ENCODE measurements at places on chromosomes 16 and 17.

- H3K4me3 ChIP-seq, result no peak overlapping the region
- no peak overlapping the region for H3K27ac ChIP-seq
- H3K27me3 ChIP-seq, result peaks cover 28% of the 10 kb centered on the region
- DNase-seq, result no peak
Observed at GRCh38 chr16:66130296-66130905, 236.1 kb upstream of the CDH5 start.

GRCh38 chr17:27268394-27269085, 25.4 kb upstream of the WSB1 start:
- no peak for DNase-seq
- H3K36me3 ChIP-seq, result no peaks in the 10 kb centered on the region
- H3K4me3 ChIP-seq, result no peak overlapping the region
- H3K4me1 ChIP-seq, result no peaks in the 10 kb centered on the region
- H3K27me3 ChIP-seq, result peaks cover 18% of the 10 kb centered on the region

- peaks cover 13% of the 10 kb centered on the region for H3K36me3 ChIP-seq
- peak overlapping the region; percentile 82 for H3K27ac ChIP-seq
- peak overlapping the region; percentile 82 for H3K4me3 ChIP-seq
- H3K4me1 ChIP-seq, result peaks cover 26% of the 10 kb centered on the region
- peak; percentile 33 for DNase-seq
Observed at GRCh38 chr17:1227917-1228780, 42.1 kb upstream of the BHLHA9 start.

- H3K27me3 ChIP-seq, result no peaks in the 10 kb centered on the region
- no peak for DNase-seq
- H3K4me1 ChIP-seq, result peaks cover 53% of the 10 kb centered on the region
- peak overlapping the region; percentile 27 for H3K4me3 ChIP-seq
Observed at GRCh38 chr17:39812466-39812865, 51.6 kb downstream of the IKZF3 start.

DNA sequence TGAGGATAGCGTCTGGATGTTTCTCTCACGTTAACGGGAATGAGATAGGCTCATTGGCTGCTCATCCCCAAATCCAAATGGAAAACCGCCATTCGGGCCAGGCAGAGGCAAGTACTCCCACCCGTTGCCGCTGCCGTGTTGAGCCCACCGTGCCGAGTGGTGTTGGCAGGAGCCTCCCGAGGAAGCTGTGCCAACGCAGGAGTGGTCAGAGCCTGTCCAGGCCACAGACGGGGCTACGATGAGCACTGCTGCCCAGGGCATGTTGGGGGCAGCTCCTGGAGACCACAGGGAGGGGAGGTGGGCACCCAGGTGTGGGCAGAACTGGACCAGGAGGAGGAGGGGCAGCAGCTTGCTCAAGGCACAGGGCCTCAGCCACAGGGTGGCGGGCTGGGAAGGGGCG, 72.0 kb downstream of the KLHDC4 start:
- no peaks in the 10 kb centered on the region for H3K27me3 ChIP-seq
- DNase-seq, result no peak
- no peak overlapping the region for H3K4me3 ChIP-seq
- peaks cover 10% of the 10 kb centered on the region for H3K36me3 ChIP-seq
- no peak overlapping the region for H3K27ac ChIP-seq

GRCh38 chr16:23146877-23147601, 2.2 kb downstream of the USP31 start:
- H3K4me1 ChIP-seq, result peaks cover 32% of the 10 kb centered on the region
- H3K27me3 ChIP-seq, result peaks cover 3% of the 10 kb centered on the region
- no peaks in the 10 kb centered on the region for H3K36me3 ChIP-seq
- no peak for DNase-seq

GRCh38 chr16:20611975-20612481, 35.9 kb upstream of the ACSM2B start:
- no peak for DNase-seq
- no peaks in the 10 kb centered on the region for H3K4me1 ChIP-seq
- no peak overlapping the region for H3K27ac ChIP-seq
- H3K27me3 ChIP-seq, result peaks cover 16% of the 10 kb centered on the region
- no peaks in the 10 kb centered on the region for H3K36me3 ChIP-seq
- H3K4me3 ChIP-seq, result no peak overlapping the region

- no peaks in the 10 kb centered on the region for H3K4me1 ChIP-seq
- no peak overlapping the region for H3K27ac ChIP-seq
- no peak overlapping the region for H3K4me3 ChIP-seq
- no peak for DNase-seq
Observed at GRCh38 chr17:61323003-61323908, 76.4 kb upstream of the TBX2 start.

DNA sequence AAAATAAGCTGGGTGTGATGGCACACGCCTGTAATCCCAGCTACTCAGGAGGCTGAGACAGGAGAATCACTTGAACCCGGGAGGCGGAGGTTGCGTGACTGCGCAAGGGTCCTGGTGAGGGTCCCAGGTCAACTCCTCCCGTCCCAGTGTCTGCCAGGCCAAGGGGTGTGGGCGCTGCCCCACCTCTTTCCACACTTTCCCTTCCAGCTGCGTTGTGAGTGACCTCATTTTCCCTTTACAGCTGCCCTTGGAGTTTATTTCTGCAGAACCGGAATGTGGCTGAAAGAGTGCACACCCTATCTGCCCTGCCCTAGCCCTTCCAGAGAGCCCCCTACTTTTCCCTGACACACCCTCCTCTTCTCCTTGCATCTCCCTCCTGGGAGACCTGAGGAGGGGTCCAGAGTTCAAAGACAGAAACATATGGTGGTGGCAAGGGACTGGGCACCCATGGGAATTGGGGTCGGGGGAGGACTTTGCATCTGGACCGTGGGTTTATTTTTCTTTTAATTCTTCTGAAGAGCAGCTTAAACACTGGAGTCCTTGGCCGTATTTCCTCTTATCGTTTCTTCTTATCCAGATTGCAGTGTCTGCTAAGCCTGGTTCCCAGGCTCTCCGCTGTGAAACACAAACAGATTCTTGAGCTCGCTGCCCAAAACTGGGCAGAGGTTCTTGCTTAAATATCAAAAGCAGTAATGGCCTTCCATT, 20.9 kb downstream of the MRC2 start:
- DNase-seq, result no peak
- no peak overlapping the region for H3K27ac ChIP-seq
- H3K36me3 ChIP-seq, result no peaks in the 10 kb centered on the region
- peaks cover 17% of the 10 kb centered on the region for H3K4me1 ChIP-seq

DNA sequence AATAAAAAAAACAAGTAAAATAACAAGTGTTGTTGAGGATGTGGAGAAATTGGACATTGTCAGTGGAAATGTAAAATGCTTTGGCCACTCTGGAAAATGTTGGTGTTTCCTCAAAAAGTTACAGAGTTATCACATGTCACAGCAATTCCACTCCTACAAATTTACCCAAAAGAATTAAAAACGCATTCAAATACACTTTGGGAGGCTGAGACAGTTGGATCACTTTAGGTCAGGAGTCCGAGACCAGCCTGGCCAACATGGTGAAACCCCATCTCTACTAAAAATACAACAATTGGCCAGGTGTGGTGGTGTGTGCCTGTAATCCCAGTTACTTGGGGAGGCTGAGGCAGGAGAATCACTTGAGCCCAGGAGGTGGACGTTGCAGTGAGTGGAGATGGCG, 5.6 kb downstream of the TOP3A start:
- H3K4me1 ChIP-seq, result peaks cover 30% of the 10 kb centered on the region
- no peaks in the 10 kb centered on the region for H3K27me3 ChIP-seq
- no peak overlapping the region for H3K27ac ChIP-seq
- no peak overlapping the region for H3K4me3 ChIP-seq
- H3K36me3 ChIP-seq, result peaks cover 56% of the 10 kb centered on the region

GRCh38 chr16:14608111-14608566, 21.9 kb downstream of the PARN start:
- no peaks in the 10 kb centered on the region for H3K4me1 ChIP-seq
- peaks cover 38% of the 10 kb centered on the region for H3K36me3 ChIP-seq
- no peak overlapping the region for H3K27ac ChIP-seq
- no peak for DNase-seq
- H3K4me3 ChIP-seq, result no peak overlapping the region
- H3K27me3 ChIP-seq, result no peaks in the 10 kb centered on the region

DNA sequence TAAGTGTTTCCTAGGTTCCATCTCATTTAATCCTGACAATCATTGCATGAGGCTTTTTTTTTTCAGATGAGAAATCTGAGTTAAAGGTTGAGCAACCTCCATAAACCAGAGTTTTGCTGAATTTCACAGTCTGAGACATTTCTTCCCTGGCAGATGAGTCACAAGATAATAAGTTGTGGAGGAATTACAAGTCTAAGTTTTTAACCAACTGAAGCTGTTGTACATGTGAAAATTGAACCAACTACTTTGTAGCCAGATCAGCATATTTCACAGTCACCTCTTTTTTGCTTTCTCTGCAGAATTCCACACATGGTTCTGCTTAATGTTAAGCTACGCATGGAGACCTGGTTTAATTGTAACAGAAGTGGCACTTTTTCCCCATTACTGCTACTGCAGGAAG, 765.6 kb downstream of the CDH11 start:
- DNase-seq, result no peak
- no peaks in the 10 kb centered on the region for H3K4me1 ChIP-seq
- no peaks in the 10 kb centered on the region for H3K27me3 ChIP-seq
- no peak overlapping the region for H3K27ac ChIP-seq
- no peak overlapping the region for H3K4me3 ChIP-seq

GRCh38 chr16:842061-842476, 41.5 kb upstream of the GNG13 start:
- H3K4me3 ChIP-seq, result no peak overlapping the region
- DNase-seq, result peak; percentile 30
- H3K4me1 ChIP-seq, result no peaks in the 10 kb centered on the region
- H3K36me3 ChIP-seq, result no peaks in the 10 kb centered on the region

- H3K27me3 ChIP-seq, result no peaks in the 10 kb centered on the region
- no peak for DNase-seq
- H3K27ac ChIP-seq, result peak overlapping the region; percentile 97
- H3K36me3 ChIP-seq, result peaks cover 19% of the 10 kb centered on the region
- peak overlapping the region; percentile 89 for H3K4me3 ChIP-seq
Observed at GRCh38 chr16:87316450-87316922, 706 bp downstream of the C16orf95 start.

DNA sequence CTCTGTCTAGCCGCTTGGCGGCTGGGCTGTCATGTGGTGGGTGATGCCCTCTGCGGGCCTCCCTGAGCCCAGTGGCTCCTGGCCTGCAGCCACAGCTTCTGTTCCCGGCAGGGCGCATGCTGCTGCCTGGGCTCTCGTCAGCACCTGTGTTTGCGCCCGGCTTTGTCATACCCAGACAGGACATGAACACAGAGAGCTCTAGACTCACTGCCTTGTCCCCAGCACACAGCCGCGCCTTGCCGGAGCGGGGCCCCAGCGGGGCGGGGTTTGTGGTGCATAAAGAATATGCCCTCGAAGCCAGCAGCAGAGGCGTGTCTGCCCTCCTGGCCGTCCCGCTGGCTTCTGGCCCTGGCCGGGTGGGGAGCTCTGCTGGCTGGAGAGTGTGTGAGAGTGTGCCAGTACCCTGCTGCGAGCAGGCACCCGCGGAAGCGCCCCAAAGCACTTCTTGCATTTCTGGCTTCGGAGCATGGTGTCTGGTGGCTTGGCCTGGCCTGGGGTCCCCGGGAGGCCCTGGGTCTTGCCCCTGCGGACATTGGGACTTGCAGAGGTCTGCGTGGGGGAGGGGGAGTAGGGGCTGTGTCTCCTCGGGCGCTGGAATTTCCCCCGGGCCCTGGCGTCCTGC, 14.4 kb downstream of the ASPSCR1 start:
- peaks cover under 1% of the 10 kb centered on the region for H3K36me3 ChIP-seq
- H3K4me3 ChIP-seq, result no peak overlapping the region
- H3K27me3 ChIP-seq, result no peaks in the 10 kb centered on the region
- DNase-seq, result no peak
- no peaks in the 10 kb centered on the region for H3K4me1 ChIP-seq
- H3K27ac ChIP-seq, result no peak overlapping the region

GRCh38 chr17:16013943-16014407, 14.4 kb downstream of the TTC19 start:
- peaks cover 51% of the 10 kb centered on the region for H3K36me3 ChIP-seq
- H3K27ac ChIP-seq, result no peak overlapping the region
- H3K4me3 ChIP-seq, result no peak overlapping the region
- no peaks in the 10 kb centered on the region for H3K27me3 ChIP-seq

DNA sequence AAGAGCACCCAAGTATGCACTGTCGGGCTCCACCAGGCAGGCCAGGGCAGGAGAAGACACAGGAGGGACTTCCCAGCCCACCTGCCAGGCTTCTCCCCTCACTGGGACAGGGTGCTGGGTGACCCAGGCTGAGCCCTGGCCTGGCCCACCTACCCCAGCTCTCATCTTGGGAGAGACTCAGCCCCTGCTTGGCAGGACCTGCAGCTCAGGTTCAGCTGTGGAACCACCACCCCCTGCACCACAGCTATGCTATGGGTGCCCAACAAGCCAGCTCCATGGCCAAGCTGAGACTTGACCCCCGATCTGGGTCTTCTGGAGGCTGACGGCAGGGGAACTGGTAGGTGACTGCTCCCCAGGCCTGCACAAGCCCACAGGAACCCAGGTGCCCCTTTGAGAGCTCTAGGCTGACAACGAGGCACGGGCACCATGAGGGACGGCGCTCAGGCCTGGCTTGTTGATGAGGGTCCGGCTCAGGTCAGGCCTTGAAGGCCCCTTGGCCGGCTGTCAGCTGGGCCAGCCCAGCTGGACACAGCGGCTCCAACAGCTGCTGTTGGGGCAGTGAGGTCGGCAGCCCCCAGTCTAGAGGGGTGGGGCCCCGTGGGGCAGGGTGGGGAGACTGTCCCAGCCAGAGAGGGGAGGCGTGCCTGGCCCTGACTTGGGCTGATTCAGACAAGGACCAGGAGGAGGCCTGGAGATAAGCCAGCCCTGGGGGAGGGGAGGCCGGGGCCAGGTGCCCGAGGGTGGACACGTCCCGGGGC, 4.6 kb downstream of the RPUSD1 start:
- H3K4me3 ChIP-seq, result no peak overlapping the region
- peaks cover 14% of the 10 kb centered on the region for H3K4me1 ChIP-seq
- no peaks in the 10 kb centered on the region for H3K27me3 ChIP-seq

DNA sequence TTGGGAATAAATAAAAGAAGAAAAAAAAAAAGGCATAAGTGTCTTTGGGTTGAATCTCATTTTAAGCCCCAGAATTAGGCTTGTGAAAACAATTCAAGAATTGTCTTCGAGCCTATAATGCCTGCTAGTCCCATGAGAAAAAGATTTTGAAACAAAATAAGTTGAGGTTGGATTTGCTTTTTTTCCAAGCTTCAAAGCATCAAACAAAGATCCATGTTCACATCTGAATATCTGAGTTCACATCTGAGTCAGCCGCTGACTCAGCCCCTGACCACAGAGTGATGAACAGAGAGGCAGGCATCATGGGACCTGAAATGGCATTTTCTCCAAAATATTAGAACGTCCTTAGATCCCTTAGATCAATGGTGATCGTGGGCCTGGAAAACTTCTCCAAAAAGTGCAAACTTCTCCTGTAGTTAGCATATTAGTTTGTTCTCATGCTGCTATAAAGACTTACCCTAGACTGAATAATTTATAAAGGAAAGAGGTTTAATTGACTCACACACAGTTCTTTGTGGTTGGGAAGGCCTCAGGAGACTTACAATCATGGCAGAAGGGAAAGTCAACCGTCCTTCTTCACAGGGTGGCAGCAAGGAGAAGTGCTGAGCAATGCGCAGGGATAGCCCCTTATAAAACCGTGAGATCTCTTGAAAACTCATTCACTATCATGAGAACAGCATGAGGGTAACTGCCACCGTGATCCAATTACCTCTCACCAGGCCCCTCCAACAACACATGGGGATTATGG, 294.6 kb upstream of the HSBP1 start:
- DNase-seq, result no peak
- H3K4me1 ChIP-seq, result no peaks in the 10 kb centered on the region
- no peak overlapping the region for H3K4me3 ChIP-seq
